Stimulated activated CD4-positive, alpha-beta T cell treated with anti-CD3 and anti-CD28 coated beads, Interleukin-2, amount 100 ng/mL, for 24 hours (primary cell): ENCODE measurements at places on chromosomes 11 and 22.

GRCh38 chr11:35112846-35113105 lies 26.2 kb upstream of the CD44 start:
- no peak for DNase-seq

- no peak for DNase-seq
Measured at GRCh38 chr22:44341431-44342346, 28.9 kb upstream of the SHISAL1 start.

DNA sequence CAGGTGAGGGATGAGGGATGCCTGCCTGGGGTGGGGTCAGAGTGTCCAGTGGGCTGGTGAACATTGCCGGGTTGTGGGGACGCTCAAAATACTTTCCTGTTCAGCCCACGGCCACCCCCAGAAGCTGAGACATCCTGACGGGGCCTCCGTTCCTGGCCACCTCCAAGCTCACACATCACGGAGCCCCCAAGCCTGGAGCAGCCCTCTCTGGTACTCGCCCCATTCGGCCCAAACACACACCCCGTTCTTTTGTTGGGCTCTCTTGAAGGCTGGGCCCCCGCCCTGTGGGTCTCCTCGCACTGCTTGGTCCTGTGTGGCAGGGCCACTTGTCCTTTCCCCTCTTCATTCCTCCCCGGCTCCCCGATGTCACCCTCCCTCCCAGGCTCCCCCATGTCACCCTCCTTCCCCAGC lies 442.6 kb downstream of the TBC1D22A start:
- no peak for DNase-seq

GRCh38 chr22:27801202-27801615 lies 347 bp downstream of the MN1 start:
- DNase-seq: peak; percentile 44

GRCh38 chr11:1342946-1343345 lies 33.5 kb upstream of the TOLLIP start:
- no peak for DNase-seq

- no peak for DNase-seq
Measured at GRCh38 chr22:41171996-41172395, 33.1 kb upstream of the L3MBTL2 start.

DNA sequence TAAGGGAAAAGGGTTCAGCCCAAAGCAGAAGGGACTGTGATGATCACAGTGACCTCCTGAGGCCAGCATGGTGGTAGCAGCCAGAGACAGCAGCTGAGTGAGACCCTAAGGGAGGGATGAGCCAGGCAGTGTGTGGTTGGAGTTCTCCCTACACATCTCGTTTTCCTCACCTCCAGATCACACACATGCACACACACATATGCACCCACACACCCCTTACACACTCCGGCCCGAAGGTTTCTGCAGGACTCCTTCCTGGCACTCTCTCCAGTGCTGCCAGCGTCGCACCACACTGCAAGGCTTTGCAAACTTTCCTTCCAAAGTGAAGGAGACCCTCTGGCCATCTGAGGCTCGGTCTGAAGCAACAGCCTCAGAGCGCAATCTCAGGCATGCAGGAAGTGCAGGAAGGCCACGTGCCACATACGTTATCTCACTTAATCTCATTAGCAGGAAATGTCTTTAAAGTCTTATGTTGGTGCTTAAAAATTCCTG lies 26.9 kb upstream of the TP53I11 start:
- DNase-seq: no peak

- no peak for DNase-seq
Measured at GRCh38 chr11:83643115-83643514, 356.9 kb upstream of the CCDC90B start.

DNA sequence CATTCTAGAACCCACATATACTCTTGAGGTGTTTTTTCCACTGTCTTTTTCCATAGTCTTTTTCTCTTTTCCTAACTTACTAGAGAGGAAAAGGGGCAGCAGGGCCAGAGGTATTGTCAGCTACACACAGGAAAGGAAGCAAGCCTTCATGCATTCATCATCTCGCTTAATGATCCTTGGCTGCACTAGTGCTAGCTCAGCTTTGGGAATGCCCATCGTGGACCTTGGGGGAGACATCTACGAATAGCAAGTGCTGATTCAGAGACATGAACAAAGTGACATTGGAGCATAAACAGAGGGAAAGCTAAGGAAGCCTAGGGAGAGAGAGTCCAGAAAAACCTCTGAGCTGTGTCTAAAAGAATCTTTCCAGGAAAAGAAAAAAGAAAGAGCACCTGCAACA lies 466.3 kb upstream of the ARHGAP42 start:
- DNase-seq: no peak

GRCh38 chr11:85603220-85603619 lies 23.9 kb downstream of the DLG2 start:
- DNase-seq: no peak

- DNase-seq: no peak
Measured at GRCh38 chr22:42385696-42386095, 46.5 kb downstream of the NFAM1 start.

DNA sequence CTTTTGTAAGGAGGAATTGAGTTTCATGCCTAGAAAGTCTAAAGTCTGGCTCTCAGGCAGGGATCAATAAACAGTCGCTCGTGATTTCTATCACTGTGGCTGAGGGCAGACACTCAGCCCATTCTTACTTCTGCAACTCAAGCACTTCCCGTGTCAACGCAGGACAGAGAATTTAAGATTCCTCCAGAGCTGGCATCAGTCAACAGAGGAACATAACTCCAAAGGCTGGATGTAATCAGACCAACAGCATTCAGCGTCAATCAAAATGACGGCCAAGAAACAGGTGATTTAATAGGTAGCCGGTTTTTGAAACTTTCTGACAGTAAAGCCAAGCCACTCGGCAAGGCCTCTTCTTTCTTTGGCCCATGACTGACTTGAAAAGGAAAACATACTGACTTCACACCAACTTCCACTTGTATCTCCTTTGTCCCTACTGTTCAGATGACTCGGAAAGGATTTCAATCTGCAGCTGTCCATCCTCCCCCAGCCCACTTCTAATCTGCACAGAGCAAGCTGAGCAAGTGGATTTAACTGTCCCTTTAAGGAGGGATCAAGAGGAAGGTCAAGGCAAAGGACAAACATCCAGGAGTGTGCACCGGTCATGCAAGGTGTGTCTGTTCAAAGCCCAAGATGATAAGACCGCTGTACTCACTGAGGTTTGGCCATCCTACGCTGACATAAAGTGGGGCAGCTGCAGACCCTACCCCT lies 9.5 kb downstream of the VPS37C start:
- no peak for DNase-seq

- DNase-seq: no peak
Measured at GRCh38 chr22:40050258-40050657, 55.5 kb downstream of the FAM83F start.

DNA sequence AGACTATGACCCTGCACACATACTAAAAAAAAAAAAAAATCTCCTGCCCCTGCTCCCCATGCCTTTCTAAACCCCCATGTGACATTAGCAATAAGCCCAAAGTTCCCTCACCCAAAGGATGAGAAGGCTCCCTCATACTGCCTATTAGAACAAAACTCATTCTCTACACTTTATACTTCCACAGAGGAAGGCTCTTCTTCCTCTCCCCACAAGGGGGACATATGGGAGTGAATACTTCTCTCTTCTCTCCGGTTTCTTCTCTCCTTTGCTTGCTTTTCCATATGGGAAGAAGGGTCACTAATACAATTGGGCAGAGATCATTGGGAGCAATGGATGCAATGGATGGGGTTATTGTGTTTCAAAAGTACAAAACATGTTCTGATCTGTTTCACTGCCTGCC lies 3.3 kb downstream of the OR52L1 start:
- no peak for DNase-seq

DNA sequence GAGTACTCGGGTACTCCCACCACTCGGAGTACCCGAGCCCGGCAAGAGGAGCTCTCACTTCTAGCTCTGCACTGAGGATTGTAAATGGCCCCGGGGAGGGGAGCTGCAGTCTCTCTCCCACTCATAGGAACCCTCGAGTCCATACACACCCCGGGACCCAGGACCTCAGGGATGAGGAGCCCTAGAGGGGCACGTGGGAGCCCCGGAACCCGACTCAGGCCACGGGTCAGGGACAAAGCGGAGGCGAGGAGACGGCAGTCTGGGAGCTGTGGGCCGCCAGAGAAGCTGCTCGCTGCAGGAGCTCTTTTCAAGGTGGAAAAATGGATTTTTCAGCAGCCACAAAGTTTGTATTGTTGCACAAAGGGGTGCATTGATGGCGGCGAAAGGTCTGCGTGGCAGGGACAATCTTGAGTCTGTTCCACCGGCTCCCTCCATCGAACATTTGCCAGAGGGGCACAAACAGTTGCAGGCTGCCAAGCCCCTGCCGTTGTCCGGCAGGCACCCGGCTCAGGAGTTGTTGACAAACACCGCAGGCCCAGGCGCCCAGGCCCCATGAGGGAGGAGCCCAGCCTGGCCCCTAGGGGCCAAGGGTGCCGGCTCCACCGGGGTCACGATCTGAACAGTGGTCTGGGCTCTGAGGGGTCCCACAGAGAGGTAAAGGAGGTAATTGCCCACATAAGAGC lies 5.7 kb upstream of the FLI1 start:
- no peak for DNase-seq

DNA sequence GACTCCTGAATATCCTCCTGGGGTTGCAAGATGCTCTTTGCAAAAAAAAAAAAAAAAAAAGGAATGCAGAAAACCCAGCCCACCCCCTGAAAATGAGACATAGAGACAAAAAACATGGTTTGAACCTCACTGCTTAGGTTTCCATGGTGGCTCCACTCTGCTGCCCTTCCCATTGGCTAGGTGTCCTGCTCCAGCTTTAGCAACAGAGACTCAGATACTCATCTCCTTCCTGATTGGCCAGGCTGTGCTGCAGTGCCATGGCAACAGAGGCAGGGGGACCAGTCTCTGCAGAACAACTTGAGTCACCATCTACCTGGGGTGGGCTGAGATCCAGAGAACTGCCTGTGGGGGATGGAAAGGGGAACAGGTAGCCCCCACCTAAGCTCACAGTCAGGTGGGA lies 17.4 kb upstream of the YWHAH start:
- no peak for DNase-seq

DNA sequence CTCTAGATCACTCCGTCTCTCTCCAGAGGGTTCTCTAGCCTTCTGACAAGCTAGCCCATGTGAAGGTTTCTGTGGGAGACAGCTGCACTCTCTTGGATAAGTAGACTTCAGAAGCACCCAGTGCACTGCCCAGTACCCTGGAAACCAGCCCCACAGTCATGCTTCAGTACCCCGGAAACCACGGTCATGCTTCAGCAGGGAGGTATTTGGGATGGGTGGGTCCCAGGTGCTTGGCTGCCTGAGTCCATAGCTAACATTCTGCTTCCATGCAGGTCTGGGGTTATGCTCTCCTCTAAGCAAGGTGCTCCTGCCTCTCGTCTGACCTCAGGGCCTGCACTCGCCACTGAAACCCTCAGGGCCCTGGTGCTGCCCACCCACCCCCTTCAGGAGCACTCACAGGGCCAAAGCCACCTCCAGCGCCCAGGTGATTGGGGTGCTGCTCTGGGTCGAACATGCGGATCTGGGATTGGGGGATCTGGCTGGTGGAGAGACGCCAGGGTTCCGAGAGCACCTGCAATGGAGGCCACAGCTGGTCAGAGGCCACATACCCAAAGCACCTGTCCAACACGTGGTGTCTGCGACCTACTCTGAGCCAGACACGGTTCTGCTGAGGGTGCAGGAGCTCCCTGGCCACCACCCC lies 7.3 kb upstream of the SYCE3 start:
- DNase-seq: no peak

DNA sequence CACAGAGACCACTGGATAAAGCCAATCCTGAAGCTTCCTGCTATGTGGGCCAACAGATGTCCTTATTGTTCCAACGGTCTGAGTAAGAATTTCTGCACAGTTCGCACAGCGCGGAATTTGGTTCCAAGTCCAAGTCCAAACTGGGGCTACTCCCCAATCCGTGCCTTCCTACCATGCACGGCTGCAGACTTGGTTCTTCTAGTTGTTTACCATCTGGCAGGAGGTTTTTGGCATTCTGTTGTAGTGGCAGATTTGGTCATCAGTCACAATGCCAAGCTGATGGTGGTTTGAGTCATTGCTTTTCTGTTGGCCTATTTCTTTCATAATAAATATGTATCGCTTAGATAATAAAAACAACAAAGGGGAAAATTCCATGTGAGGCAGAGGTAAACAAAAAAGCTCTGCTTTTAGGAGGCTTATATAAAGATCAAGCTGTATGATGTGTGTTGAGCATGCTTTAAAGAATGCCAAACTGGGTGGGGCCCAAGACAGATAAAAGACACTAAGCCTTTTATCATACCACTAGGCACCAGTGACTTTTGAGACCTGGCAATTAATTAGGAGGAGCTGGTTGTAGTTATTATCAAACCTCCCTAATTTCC lies 52.5 kb upstream of the SYN3 start:
- no peak for DNase-seq

DNA sequence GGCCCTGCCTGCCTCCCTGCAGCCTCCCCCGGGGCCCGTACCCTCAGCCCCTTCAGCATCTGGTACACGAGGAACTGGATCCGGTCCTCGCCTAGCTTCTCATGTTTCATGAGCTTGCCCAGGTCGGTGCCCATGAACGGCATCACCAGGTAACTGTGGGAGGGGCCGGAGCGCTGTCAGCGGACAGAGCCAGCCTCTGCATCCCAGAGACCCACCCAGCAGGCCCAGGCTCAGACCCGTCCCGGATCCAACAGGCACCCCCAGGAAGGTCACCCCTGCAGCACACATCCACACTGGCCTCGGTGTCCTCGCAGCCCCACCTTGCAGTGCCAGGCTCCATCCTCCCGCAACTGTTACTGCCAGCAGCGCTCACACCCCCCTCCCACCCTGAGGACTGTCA lies 4.4 kb downstream of the MAPK12 start:
- no peak for DNase-seq

DNA sequence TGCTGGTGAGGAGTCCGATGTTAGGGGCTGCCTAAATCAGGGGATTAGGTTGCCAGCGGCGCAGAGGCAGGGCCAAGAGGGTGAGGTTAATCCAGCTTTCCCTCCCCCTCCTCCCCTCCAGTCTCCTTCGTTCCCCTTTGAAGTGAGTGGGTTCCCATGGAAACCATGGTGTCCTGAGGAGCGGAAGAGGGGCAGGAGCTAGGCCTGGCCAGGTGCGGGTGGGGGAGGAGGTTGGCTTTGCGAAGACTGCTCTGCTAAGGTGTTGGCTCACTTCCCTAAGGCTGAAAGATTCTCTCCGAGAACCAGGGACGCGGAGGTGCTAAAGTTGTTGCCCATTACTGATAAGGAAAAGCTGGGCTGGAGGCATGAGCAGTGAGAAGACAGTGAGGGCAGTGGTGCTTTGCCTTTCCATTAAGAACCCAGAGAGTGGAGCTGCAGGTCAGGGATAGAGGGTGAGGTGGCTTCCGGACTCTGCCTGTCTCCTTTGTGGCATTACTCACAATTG lies 124.6 kb downstream of the FEZ1 start:
- no peak for DNase-seq

DNA sequence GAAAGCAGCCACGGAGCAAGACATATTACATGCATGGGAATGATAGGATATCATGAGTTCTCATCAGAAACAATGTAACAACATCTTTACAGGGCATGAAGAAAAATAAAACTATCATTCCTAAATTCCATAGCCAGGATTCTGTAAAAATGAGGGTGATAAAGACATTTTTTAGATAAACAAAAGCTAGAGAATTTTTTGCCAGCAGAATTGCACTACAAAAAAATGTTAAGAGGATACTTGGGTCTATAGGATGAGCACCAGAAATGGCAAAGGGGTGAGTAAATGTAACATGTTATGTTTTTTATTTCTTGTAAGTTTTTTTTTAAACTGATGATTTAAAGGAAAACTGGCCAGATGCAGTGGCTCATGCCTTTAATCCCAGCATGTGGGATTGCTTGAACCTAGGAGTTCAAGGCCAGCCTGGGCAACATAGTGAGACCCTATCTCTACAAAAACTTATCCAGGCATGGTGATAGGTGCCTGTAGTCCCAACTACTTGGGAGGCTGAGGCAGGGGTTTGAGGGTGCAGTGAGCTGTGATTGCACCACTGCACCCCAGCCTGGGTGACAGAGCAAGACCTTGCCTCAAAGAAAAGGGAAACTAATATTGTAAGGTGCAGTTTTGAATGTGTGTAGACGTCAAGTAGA lies 33.2 kb downstream of the TBX1 start:
- no peak for DNase-seq
